ENCODE measurements at places on chromosomes 5 and 9.

DNA sequence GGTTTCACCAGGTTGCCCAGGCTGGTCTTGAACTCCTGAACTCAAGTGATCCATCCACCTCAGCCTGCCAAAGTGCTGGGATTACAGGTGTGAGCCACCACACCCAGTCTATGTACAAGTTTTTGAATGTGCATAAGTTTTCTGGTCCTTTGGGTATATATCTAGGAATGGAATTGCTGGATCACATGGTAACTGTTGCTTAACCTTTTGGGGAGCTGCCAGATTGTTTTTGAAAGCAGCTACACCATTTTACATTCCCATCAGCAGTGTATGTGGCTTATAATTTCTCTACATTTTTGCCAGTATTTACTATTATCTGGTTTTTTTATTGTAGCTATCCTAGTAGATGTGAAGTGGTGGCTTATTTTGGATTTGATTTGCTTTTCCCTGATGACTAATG, 8.9 kb upstream of the LNPEP start:
- no peak for DNase-seq

GRCh38 chr5:135243556-135244285, 155.3 kb downstream of the MACROH2A1 start:
- peak; percentile 7 for DNase-seq

DNA sequence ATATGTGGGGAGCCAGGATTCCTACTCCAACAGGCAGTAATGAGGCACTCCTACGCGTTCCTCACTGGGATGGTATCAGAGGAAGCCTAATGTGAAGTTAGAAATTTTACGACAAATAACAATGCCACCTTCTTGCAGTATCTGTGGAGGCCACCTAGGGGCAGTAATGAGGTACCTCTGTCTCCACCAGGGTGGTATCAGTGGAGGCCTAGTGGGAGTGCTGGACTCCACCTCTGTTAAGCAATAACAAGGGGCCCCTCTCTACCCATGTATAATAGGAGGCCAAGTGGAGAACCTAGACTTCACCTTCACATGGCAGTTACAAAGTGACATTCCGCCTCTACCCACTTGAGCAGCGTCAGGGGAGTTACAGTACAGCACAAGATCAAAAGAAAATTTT, 147.9 kb downstream of the PLPPR1 start:
- no peak for DNase-seq

GRCh38 chr9:31166516-31166915, 1217.9 kb upstream of the ACO1 start:
- no peak for DNase-seq

GRCh38 chr5:65262649-65263059, 219.1 kb downstream of the ADAMTS6 start:
- no peak for DNase-seq

DNA sequence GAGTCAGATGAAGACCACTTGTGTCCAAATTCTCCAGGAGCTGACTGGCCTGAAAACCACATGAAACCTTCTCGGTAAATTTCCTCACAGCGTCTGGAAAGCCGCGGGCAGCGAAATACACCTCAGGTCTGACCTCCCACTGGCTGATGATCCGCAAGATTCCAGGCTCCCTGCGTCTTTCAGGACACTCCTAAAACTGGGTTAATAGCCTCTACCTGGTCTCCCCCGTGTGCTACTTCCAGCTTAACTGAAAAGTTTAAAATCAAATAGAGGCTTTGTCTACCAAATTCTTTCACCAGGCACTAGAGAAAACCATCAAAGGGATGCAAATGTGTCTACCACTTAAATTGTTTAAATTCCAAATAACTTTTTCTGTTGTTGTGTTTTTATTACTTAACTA, 312.6 kb downstream of the DRD1 start:
- no peak for DNase-seq

DNA sequence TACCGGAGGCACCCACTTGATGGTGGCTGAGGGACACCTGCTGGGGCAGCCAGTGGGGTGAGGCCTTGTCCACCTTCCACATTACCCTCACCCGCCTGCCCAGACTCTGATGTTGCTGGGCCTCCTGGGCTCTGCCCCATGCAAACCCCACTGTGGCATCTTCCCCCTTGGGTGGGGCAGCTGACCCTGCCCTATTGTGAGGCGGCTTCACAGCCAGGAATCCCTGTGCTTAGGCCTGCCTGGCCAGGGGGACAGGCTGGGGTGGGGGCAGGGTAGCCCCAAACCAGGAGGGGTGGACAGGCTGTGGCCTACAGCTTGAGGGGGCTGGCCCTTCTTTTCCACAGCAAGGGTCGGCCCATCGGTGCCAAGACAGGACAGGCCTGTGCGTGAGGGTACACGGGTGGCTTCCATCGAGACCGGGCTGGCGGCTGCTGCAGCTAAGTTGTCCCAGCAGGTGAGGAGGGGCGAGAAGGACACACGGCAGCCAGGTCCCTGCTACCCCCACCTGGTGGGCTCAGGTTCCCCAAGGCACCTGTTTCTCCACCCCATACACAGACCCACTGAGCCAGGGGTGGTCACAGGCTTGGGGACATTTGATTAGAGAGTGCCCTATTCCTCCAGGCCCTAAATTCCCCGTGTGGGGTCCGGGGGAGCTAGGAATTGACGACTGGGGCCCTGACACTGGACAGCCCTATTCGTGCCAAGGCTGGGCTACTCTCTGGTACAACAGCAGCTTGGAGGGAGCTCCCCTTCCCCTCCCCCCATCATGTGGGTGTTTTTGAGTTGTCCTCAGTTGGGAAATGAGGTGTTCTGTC, 99.2 kb downstream of the PHF2 start:
- DNase-seq: no peak

DNA sequence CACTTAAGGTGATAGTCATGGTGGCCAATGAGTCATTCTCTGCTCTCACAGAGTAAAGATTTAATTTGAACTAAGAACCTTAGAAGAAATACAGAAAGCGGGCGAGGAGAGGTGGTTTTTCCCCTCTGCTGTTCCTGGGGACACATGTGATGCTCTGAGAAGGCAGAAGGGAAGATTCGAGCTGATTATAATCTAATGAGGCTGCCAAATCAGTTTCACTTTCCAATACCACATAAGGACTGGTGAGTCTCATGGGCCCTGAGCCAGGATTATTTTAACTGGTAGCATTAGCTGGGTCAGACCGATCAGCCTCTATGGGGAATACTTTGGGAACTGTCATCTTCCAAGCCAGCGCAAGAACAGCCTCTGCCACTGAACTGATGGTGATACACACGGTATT, 116.5 kb downstream of the SLC1A3 start:
- no peak for DNase-seq

GRCh38 chr5:73135021-73135420, 14.6 kb downstream of the TMEM171 start:
- no peak for DNase-seq

- DNase-seq: no peak
Observed at GRCh38 chr5:61659221-61659696, 327.2 kb downstream of the ZSWIM6 start.

DNA sequence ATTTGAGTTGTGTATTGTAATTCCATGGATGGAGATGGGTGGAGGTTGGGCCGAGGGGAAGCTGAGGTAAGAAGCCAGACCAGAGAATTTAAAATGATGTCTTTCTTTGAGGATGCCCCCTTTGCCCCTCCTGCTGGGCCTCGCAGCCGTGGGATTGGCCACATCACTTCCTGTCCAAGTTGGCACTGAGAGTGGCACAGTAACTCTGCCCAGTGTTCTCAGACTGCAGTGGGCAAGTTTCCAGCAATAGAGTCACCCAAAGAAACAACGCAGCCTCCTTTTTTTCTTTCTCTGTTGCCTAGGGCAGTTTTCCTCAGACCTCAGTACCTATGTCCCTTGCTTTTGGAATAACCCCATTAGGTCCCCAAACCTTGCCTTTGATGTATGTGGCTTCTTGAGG, 306.6 kb upstream of the DMRT1 start:
- DNase-seq: no peak

GRCh38 chr5:124342027-124342471, 404.4 kb downstream of the ZNF608 start:
- DNase-seq: no peak

- peak; percentile 53 for DNase-seq
Observed at GRCh38 chr9:125700791-125701190, 6.2 kb downstream of the MAPKAP1 start.

DNA sequence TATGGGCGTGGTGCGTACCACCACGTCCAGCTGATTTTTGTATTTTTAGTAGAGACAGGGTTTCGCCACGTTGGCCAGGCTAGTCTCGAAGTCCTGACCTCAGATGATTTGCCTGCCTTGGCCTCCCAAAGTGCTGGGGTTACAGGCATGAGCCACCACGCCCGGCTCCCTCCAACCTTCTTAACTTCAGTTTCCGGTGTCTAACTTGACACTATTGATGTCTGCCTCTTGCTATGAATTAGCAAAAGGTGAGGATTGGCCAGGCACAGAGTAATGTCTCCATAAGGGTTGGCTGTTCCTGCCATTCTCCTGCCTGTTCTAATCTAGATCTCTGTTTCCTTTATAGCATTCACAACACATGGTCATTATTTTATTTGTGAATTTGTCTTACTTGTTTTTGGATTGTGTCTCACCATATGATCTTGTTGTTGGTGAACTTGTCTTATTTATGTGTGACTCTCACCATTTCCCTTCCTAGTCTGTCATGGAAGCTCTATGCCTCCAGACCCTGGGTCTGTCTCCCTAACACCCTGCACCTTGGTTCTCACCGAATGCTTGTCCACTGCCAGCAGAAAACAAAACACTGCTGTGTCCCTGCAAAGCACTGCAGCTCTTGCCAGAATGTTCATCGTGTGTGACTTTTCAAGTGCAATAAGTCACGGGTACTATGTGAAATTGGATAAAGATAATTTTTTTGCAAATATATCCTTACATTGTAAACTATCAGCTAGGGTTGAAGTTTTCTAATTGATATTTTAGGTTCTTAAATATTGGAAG, 26.0 kb downstream of the BASP1 start:
- no peak for DNase-seq

DNA sequence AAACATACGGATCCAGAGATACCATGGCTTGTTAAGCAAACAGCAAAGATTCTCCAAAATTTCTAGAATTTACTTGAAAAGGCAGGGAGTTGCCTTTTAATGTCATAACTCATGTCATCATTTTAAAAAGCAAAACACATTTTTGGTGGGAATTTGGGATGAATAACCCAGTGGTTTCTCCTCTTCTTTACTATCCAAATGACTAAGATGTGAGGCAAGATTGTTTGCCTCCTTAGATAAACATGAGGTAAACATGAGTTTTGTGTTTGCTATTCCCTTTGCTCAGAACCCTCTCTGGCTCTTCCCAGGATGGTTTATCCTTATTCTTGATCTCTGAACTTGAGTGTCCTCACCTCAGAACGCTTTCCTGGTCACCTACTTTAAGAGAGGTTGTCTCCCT, 267.0 kb downstream of the EBF1 start:
- no peak for DNase-seq

- peak; percentile 43 for DNase-seq
Observed at GRCh38 chr9:71285191-71285656, 163.8 kb upstream of the TRPM3 start.

- DNase-seq: no peak
Observed at GRCh38 chr9:81822967-81823366, 105.3 kb upstream of the SPATA31D4 start.

DNA sequence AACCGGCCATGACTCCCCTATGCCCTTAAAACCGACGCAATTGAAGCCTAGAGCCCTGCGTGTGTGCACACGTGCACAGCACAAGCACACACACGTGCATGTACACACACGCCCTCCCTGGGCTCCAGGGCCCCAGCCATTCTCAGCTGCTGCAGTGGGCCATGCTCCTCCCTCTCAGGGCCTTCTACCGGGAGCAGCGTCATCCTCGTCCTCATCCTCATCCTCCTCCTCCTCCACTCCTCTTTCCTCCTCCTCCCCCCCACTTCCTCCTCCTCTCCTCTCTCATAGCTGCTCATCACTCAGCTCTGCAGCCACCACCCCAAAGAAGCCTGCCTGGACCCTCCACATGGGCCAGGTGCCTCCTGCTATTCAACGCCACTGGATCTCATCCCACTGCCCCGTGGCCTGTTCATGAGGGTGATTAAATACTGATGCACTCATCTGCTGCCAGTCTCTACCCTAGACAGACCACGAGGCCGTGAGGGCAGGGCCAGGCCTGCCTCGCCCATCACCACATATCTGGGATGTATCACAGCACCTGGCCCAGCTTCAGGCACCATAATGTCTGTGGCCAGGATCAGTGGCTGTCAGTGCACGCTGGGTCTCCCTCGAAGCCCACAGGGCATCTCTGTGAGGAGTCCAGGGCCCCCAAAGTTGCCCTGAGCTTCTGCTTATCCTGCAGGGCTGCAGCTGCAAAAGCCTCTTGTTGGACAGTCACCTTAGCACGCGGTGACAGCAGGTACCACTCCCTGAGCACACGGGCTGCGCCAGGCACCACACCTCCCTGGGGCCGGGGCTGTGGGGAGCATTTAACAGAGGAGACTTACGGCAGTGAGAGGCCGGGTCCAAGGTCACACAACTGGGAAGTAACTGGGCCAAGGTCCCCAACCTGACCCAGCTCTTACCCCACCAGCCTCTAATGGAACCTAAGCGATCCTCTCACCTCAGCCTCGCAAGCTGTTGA, 9.8 kb downstream of the FAM78A start:
- peak; percentile 63 for DNase-seq

- DNase-seq: no peak
Observed at GRCh38 chr5:155728146-155728856, 598.7 kb upstream of the SGCD start.

GRCh38 chr9:106146066-106146840, 451.9 kb downstream of the TMEM38B start:
- no peak for DNase-seq

- no peak for DNase-seq
Observed at GRCh38 chr5:55383254-55383653, 75.5 kb downstream of the MTREX start.

DNA sequence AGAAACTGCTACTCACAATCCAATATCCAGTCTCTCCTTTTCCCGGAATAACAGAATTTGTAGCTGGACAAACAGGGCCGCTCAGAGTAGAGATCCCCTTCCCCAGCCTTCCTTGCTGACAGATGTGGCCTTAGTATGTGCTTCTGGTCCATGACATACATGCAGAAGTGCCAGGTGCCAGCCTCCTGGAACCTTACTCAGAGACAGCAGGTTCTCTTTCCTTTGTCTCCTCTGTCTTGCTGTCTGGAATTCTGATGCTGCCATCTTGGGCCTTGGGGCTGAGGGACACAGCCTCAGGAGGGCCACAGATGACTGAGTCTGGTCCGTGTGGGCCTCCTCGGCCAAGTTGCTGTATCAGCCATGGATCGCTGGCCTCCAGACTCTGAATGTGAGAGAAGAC, 210.1 kb downstream of the PAX5 start:
- DNase-seq: no peak

DNA sequence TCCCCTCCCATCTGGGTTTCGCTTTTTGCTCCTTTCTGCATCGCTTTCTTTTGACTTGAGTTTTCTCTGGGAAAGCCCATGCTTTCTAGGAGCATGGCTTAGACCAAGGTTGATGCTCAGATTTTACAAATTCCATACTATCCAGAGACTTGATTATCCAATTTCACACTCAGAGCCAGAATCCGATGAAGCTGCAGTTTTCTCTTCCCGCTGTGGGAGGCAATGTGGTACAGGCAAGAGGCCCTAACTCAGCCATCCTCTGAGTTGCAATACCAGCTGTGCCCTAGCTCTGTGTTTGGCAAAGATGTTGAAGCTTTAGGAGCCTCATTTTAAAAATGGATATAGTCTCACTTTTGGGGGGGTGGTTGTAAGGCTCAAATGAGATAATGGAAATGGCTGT, 85.1 kb downstream of the BRINP1 start:
- DNase-seq: no peak

- DNase-seq: no peak
Observed at GRCh38 chr9:94945197-94946144, 219.0 kb downstream of the AOPEP start.

GRCh38 chr9:129665389-129665775, at the start of gene PRRX2:
Gene PRRX2 (plus strand): TSS chr9:129665647. CDS start chr9:129665868, 221 bp downstream.
- DNase-seq: peak; percentile 61

All from stimulated activated CD8-positive, alpha-beta memory T cell treated with anti-CD3 and anti-CD28 coated beads, Interleukin-4, amount 100 ng/mL, for 48 hours (primary cell).